Activated CD8-positive, alpha-beta memory T cell treated with anti-CD3 and anti-CD28 coated beads for 24 hours (primary cell): ENCODE measurements at places on chromosomes 4 and X.

- no peak for DNase-seq
Observed at GRCh38 chr4:169005453-169006099, 4.5 kb downstream of the CBR4 start.

GRCh38 chrX:46184749-46185148 lies 360.5 kb downstream of the ZNF674 start:
- no peak for DNase-seq

DNA sequence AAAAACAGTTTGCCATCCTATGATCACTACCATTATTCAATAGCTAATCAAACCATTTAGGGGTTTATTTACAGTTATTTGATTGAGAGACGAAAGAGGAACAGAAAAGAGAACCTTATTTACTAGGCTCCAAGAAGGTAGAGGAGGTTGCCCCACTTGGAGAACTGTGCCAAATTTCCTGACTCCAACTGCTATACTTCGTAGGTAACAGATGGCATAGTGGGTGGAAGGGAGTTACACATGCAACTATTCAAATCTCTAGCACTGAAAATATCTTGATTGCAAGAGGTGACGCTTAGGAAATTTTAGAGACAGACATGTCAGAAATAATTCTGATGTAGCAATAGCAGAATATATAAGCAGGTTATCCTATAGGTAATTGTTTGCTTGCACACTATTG lies 38.0 kb upstream of the TMPRSS11F start:
- DNase-seq: no peak

DNA sequence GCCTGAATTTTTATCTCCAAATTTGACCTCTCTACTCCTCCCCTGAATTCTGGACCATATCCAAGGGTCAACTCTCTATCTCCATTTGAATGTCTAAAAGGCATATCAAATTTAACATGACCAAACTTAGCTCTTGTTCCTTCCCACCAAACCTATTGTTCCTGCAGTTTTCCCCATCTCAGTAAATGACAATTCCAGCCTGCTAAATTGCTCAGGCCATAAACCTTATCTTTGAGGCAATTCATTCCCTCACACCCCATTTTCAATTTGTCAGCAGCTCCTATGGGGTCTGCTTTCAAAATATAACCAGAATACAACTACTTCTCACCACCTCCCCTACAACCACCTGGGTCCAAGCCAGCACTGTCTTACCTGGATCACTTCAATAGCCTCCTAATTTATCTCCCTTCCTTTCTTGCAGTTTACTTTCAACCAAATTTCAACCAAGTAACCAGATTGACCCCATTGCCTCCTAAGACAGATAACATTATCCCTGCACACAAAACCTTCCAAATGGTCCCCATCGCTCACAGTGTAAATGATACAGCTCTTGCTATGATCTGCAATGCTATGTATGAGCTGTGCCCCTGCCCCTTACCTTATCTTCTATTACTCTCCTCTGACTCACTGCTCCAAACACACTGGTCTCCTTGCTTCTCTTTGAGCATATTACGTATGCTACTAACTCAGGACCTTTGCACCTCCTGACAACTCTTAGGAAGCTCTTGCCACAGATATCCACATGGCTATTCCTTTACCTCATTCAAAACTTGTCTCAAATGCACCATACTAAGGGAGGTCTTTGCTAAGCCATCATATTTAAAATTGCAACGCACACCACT lies 66.0 kb downstream of the CAMK2D start:
- no peak for DNase-seq

DNA sequence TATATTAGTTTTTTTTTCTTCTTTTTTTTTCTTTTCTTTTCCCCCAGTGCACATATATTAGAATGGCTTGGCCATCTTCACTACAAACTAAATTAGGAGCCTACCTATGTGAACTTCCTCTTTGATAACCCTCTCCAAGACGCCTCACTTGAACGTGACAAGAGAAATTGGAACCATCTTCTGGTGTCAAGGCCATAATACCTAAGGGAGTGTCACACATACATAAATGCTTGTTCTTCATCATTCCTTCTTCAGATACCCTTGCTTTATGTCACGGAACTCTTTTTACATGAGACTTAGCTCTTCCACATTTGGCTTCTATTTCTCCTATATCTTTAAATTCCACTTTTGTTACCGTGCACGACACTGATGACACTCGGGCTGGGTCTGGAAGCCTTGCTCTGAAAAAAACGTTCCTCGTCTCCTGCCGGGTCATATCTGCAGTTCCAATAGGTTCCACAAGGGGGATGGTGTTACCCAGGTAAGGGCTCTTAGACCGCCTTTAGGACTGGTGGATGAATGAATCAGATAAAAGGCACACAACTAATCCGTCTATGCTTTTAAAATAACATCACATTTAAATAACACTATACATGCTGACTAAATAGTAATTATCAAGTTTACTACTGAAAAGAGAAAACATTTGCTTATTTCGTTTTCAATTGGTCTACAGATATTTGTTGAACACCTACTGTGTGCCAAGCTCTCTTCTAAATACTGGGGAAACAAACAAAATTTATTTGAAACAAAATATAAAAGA lies 19.9 kb downstream of the DGAT2L6 start:
- DNase-seq: peak; percentile 77

DNA sequence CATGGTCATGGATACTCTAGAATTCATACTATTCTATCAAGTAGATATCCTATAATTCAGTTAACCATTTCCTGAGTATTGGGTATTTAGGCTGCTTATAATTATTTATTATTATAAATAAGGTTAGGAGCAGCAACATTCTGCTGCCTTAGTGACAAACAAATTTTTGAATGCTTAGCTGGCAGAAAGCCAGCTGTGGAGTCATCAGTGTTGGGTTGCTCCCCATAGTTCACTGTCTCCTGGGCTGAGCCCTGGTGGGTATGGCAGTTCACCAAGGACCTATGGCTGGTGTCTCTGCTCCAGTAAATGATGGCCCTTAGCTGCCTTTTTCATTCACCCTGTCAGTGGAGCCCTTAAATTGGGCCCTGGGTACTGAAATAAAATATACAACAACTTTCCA lies 61.8 kb downstream of the SMARCA5 start:
- no peak for DNase-seq

- no peak for DNase-seq
Observed at GRCh38 chrX:1305411-1305810, 31.2 kb upstream of the IL3RA start.

- no peak for DNase-seq
Observed at GRCh38 chr4:165799384-165799815, 73.6 kb upstream of the TLL1 start.

DNA sequence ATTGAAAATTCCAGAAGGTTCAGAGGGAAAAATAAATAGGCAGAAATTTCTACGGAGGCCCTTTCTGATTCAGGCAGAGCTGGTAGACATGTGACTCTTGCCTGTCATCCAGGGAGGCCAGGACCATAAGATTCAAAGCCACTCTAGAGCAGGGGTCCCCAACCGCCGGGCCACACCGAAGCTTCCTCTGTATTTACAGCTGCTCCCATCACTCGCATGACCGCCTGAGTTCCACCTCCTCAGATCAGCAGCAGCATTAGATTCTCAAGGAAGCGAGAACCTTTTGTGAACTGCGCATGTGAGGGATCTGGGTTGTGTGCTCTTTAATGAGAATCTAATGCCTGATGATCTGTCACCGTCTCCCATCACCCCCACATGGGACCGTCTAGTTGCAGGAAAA lies 72.2 kb downstream of the RWDD4 start:
- no peak for DNase-seq

DNA sequence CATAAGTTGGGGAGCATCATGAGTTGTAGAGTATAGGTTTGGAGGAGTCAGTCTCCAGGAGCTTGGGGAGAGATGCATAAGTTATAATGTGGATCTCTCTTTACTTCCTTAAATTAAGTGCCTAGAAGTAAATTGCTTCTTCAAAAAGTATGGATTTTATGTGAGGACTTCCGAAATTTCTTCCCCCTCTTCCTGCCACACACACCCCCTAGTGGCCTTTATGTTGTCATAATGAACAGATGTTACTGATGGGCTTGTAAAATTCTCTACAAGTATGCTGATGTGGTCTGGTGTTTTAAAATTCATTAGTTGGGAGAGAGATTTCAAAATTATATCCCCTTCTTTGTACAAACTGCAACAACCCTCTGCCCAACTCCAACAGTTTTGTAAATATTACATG lies 2.3 kb upstream of the METTL14 start:
- no peak for DNase-seq

- DNase-seq: no peak
Observed at GRCh38 chr4:94477227-94477626, 25.5 kb downstream of the PDLIM5 start.

DNA sequence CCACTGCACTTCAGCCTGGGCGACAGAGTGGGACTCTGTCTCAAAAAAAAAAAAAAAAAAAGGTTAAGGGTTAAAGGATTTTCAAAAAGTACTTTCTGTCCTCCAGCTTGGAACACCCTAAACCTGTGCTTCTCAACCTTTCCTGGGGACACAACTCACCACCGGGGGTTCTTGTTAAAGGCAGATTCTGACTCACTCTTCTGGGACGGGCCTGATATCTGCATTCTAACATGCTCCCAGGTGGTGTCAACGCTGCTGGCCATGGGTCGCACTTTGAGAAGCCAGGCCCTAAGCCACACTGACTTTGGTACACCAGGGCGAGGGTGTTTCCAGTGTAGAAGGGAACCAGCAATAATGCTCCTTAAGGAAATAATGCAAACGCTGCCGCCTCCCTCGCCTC lies 46.1 kb downstream of the AFAP1 start:
- DNase-seq: no peak

DNA sequence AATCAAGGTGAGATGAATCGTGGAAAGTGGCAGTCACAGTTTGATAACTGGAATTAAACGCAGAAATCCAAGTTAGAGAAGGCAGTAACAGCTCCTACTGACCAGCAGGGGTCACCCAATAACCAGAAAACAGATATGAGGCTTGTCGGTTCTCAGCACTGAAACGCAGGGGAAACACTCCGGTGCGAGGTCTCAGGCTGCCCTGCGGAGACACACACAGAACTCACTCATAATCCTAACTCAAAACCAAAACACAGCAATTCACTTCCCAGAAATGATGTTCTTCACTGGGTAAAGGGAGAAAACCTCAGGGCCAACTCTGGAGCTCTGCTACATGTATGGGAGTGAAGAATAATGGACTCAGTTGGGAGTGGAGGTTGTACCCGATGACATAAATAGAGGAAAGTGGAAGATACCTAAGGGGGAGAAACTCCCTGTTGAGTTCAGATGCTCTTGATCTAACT lies 384.4 kb downstream of the RAPGEF2 start:
- no peak for DNase-seq

GRCh38 chr4:152571770-152572169 lies 35.9 kb upstream of the FBXW7 start:
- no peak for DNase-seq
